ENCODE measurements at places on chromosomes 3 and 15.

DNA sequence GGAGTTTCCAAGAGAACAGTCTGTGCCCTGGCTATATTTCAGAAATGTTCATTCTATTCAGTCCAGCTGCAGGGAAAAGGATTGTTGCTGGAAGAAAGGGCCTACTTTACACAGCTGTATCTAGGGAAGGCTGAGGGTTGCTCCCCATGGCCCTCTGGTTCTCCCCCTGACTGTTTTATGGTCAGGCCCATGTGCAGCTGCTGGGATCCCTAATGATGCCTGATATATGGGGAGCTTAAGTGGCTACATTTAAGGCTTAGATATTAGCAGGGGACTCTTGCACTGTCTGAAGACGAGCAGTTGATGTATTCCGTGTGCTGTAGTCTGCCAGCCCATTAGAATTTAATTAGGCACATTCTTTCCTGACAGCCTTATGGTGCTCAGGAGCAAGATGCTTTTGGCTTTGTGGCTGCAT is 72.0 kb downstream of the FAM43A start:
- DNase-seq, result no peak

DNA sequence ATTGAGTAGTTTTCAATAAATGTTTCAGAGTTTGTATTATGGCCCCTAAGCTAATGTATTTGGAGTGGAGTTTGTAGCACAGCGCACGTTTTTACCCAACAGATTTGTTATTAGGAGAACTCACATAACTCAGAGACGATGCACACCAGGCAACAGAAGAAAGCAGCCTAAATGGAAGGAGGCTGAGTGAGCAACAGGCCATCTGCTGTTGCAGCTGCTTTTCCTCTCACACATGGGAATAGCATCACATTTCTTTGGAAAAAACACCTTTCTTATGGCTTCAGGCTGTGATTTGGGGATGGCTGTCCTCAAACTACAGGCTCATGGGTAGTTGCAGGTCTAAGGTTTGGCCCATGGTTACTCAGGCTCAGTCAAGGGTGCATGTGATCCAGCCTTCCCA is 469.3 kb upstream of the MCTP2 start:
- no peak for DNase-seq

DNA sequence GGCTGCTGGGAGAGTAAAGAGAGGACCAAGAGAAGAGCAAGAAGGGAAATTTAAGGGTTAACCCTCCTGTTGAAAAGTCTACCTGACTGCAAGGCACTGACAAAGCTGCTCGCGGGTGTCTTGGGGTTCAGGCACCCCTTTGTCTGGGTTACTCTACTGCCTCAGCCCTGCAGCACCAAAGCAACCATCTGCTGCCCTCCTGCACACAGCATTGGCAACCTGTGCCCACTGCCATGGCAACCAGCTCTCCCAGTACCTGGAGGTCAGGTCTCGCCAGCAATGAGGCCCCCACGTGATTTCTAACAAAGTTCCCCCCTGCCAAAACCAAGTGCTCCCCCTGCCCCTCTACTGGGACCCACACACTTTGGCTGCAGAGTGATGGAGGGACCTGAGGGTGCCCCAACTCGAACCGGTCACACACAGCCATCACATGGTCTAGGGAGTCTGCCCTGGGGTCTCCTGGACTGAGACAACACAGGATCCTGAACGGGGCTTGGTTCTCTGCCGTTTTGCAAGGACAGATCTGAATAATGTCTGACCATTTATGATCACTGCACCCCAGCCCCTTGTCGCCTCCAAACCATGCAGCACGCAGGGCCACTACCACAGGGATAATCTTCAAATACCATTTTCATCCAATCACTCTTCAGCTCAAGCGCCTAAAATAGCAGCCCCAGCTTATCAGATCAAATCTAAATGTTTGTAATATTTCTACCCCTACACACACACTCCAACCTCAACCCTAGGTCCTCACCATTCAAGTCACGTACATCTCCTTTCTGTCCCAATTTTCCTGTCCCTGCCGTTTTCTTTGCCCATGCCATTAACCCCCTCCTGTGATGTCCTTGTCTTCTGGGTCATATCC is 50.7 kb downstream of the ADCY5 start:
- DNase-seq, result no peak

- no peak for DNase-seq
Measured at GRCh38 chr3:110344487-110344886, 727.1 kb upstream of the NECTIN3 start.

GRCh38 chr3:159593927-159594605 is 394.6 kb upstream of the IL12A start:
- no peak for DNase-seq

DNA sequence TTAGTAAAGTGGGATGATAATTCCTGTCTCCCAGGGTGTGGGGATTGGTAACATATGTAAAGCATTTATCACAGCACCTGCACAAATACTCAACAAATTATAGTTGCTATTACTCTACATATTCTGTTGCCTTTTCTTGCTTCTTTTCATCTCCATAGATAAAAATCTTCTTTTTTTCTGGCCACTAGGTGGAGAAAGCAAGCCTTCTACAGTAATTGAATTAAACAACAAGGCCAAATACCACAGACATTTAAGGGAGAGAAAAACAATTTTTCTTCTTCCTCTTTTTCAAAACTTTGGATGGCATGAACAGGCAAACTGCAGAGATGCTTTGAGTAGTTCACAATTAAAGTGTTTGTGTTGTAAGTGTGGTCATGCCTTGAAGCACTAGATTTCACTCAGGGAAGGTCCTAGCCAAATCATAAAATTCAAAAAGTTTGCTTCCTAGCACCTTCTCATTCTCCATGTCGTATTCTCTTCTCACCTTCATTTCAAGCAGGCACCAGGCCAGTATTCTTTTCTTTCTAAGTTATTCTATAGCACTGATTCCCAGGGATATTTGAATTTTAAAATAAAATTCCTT is 493.4 kb upstream of the TGFBR2 start:
- DNase-seq, result peak; percentile 39

GRCh38 chr3:177037241-177037640 is 160.0 kb downstream of the TBL1XR1 start:
- no peak for DNase-seq

DNA sequence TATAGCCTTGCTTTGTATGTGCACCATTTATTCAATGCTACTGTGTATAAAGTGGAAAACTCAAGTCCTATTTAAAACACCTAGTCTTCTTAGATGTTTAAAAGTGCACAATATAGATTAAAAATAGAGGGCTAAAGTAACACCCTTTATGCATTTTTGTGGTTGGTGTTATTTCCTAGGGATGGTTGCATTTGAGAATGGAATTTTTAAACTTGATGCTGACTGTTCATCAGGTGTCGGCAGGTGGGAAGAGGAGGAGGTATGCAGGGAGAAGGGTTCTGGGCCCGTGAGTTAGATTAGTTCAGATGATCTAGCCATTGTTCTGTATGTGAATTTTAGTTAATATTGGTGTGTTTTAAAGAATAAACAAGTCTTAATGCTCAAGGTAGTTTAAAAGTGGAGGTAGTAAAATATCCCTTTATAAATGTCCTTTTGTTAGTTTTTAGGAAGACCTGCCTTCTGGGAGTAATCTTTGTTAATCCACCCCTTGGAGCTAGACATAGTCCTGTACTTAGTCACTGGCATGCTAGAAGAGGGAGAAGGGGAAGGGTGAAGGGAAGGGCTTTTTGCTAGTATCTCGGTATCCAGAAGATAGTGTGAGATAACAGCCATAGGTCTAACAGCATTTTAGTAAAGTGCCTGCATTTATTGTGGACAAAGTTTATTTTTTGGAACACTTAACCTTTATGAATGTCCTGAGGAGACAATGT is 8.1 kb upstream of the SRPRB start:
- DNase-seq, result no peak

Measured in activated CD4-positive, alpha-beta T cell treated with anti-CD3 and anti-CD28 coated beads, Interleukin-10, Interleukin-2, amounts not matched to agents 100 ng/mL and 50 ng/mL, durations not matched to agents 16 hours and 8 hours (primary cell).